ENCODE measurements at places on chromosomes 16 and 17. TPM values are rescaled to one million over a fixed set of nuclear protein-coding genes. Genes with fewer than 3 reads are reported as not detected.

HYDIN gene
- 1.5 TPM for total RNA-seq

- no peak for DNase-seq
Measured at GRCh38 chr17:6495450-6496115, 51.3 kb downstream of the PIMREG start.

- peak; percentile 15 for DNase-seq
Measured at GRCh38 chr16:85436207-85436606, 176.9 kb upstream of the GSE1 start.

GRCh38 chr17:60327901-60328273, 64.0 kb downstream of the USP32 start:
- DNase-seq = no peak

- no peak for DNase-seq
Measured at GRCh38 chr17:32123782-32124181, 18.5 kb upstream of the RHOT1 start.
